ENCODE measurements at places on chromosomes 7 and 10.

- no peak for DNase-seq
Observed at GRCh38 chr7:98229441-98229840, 18.2 kb downstream of the BHLHA15 start.

GRCh38 chr10:125816548-125816947, 6.5 kb downstream of the UROS start:
- DNase-seq, result no peak

- DNase-seq, result no peak
Observed at GRCh38 chr10:112721080-112721698, 228.9 kb upstream of the TCF7L2 start.

- no peak for DNase-seq
Observed at GRCh38 chr7:14424675-14425074, 435.2 kb upstream of the ETV1 start.

- no peak for DNase-seq
Observed at GRCh38 chr7:150811-151221, 41.6 kb upstream of the FAM20C start.

GRCh38 chr10:95430231-95430951, 130.8 kb downstream of the SORBS1 start:
- DNase-seq, result no peak

DNA sequence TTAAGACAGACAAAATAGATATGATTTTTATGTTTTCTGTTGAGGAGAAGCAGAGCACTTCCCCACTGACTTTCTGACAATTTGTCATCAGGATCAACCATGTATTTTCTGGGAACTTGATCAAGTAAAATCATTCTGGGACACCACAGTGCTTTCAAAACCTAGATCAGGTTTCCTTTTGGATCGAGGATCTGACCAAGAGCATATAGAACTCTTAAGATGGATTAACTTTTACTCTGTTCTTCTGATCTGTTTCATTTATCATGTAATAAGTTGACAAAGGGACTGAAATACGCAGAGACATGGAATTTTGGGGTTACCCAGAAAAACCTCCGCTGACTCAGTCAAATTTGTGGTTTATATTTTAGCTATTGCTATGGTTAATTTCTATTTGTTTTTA, 136.0 kb upstream of the WNT16 start:
- DNase-seq, result no peak

DNA sequence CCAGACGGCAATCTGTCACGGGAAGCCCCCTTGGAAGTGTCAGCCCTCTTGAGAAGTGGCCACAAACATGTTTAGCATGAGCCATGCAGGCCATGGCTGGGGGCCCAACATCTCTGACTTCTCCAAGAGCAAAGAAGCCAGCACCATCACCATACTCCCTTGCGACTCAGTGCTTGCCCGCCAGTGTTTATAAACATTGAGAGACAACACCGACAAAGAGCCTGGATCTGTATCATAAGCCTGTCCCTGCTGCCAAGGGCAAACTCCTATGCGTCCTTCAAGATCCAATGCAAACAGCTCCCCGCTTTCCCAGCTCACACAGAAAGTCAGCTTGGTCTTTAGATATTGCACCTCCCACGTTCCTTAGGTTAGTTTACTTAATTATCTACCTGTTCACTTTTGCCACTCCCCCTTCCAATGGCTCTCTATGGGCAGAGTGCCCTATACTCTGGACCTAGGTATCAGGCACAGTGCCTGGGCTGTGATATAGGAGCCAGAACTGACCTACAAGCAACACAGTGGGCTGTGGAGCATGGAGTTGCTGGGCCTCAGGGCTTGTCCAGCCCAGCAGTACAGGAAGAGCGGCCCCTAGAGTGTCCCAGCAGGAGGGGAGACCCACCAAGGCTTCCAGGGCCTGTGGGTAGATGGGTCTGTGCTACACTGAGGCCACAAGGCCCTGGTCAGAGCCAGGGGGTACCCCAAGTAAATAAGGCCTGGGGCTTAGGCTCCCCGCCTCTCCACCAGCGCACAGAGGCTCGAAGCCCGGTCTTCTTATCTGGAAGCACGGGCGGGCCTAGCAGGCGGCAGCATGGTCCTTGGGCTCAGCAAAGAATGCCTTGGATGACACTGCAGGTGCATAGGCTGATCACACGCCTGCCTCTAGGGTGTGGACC, 37.7 kb downstream of the CAMK2B start:
- DNase-seq, result no peak

GRCh38 chr10:42987121-42987541, 89.7 kb upstream of the RET start:
- no peak for DNase-seq

DNA sequence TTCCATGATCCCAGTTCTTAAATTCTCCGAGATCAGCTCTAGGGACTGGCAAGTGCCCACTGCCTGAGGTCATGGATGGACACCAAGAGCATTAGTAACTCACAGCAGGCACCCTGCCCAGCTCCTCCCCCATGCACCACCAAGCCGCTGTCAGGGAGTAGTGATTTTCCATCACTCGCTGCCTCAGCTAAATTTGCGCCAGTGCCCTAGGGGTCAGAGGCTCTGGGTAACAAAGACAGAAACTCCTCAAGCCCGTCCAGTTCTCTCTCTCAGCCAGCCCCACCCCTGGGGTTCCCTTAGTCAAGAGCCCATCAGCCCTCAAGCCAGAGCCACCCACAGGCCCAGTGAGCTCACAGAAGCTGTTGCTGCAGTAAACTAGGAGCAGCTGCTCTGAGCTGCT, 30.0 kb downstream of the PAX2 start:
- DNase-seq, result no peak

DNA sequence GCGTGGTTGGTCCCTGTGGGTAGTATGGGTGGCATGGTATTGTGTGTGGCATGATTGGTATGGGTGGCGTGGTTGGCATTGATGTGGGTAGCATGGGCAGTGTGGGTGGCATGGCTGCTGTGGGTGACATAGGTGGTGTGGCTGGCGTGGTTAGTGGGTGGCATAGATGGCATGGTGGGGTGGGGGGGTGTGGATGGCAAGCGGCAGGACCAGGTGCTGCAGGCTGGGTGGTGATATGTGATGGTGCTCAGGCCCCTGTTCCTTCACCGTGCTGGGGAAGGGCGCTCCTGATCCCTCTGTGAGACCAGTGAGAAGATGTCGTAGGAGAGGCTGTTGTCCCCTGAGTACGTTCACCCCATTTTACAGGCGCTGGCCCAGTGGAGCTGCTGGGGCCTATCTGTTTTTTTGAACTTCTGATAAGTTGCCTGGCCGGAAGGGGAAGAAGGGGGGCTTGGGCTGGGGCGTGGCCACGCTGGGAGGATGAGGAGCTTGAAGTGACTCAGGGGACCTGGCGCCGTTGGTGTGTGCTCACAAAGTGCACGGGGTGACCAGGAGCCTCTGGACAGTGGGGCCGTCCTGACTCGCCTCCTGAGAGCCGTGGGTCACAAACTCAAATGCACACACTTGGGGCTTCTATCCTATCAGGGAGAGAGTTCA, 17.5 kb downstream of the INPP5A start:
- DNase-seq, result no peak

DNA sequence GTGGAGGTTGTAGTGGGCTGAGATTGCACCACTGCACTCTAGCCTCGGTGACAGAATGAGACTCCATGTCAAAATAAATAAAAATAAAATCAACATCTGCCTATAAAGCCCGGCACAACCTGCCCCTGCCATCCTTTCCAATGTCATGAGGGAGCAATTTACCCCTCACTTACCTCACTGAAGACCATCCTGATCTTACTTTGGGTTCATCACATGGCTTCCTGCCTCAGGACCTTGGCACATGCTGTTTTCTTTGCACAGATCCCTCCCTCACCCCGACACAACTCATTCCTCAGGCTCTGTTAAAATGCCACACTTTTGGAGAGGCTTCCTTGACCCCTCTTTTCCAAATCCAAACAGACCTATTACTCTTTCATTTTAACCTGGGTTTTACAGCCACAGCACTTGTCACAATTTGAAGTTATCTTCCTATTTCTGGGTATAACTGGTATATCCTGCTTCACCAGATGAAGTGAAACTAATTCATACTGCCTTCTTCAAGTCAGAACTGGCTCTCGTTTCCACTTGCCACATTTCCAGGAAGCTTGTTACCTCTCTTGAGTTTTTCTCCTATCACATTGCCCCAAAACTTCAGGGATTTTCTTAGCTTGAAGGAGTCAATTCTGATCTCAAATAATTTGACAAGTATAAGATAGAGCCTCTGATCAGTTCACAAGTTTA, 69.3 kb upstream of the PARD3 start:
- DNase-seq, result no peak
